Lower lobe of right lung (tissue), 2 donors: ENCODE measurements at places on chromosomes 11 and 22. TPM values are rescaled to one million over a fixed set of nuclear protein-coding genes. Genes with fewer than 3 reads are reported as not detected.
A peak's percentile ranks its signal among the peaks of the same experiment; 100 is the strongest.

The ELFN2 gene
- total RNA-seq: 0.89 TPM

The CARD18 gene
- not detected for total RNA-seq

The GRIA4 gene
- total RNA-seq: not detected

The RTN4R gene
- 9.6 TPM for total RNA-seq

The GRAP2 gene
- total RNA-seq: 9.5 TPM

The BARX2 gene
- total RNA-seq: 0.41 TPM

The GLYAT gene
- total RNA-seq: not detected

The MAP6 gene
- total RNA-seq: 10.8 TPM

The PARVA gene
- 58.3 TPM for total RNA-seq

The RAB36 gene
- total RNA-seq: 9.6 TPM

The CELSR1 gene
- 51.8 TPM for total RNA-seq

DNA sequence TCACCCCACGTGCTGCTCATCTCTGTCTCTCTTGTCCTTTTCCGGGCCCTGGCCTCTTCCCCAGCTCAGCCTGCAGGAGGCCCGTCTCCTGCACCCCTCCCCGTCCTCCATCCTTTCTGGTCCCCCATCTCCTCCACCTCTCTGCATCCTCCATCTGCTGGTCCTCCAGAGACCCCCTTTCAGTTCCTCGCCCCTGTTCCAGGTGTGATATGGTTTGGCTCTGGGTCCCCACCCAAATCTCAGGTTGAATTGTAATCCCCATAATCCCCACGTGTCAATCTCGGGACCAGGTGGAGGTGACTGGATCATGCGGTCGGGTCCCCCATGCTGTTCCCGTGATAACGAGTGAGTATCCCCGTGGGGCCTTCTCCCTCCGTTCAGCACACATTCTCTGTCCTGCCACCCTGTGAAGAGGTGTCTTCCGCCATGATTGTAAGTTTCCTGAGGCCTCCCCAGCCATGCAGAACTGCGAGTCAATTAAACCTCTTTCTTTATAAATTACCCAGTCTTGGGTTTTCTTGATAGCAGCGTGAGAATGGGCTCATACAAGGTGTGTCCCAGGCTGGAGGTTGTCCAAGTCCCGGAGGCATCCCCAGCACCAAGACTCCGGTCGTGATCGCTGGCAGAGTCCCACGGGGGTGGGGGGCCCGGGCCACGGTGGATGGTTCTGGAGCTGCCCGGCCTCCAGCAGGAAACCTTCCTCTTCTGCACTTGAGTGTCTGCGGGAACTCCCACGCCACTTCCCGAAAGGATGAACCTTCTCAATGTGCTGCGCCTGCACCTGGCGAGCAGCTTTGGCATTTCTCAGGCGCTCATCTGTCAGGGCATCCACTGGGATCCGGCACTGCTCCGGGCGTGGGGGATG lies 29.0 kb upstream of the TOLLIP start:
- no peaks in the 10 kb centered on the region for H3K36me3 ChIP-seq
- no peak overlapping the region for H3K27ac ChIP-seq
- DNase-seq: no peak
- H3K4me1 ChIP-seq: peaks cover 13% of the 10 kb centered on the region

DNA sequence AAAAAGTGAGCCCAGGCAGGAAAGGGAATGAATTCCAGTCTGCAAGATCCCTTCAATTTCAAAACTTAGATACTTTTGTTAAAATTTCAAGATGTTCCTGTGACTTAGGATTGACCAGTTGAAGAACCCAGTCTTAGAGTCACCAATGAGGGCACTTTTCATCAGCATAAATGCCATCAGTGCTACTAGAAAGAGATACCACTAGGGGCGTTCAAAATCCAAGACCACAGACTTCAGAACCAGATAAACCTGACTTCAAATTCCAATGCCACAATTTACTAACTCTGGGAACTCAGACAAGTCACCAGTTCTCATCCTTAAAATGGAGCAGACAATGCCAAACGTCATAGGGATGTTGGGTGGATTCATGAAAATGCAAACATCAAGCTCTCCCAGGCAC lies 523.2 kb downstream of the BUD13 start:
- no peaks in the 10 kb centered on the region for H3K36me3 ChIP-seq
- DNase-seq: no peak
- no peak overlapping the region for H3K27ac ChIP-seq
- H3K27me3 ChIP-seq: no peaks in the 10 kb centered on the region
- no peak overlapping the region for H3K4me3 ChIP-seq

- peaks cover 18% of the 10 kb centered on the region for H3K4me1 ChIP-seq
- DNase-seq: peak; percentile 50
- no peaks in the 10 kb centered on the region for H3K36me3 ChIP-seq
- no peaks in the 10 kb centered on the region for H3K27me3 ChIP-seq
- peak overlapping the region; percentile 70 for H3K27ac ChIP-seq
Observed at GRCh38 chr11:128336203-128336602, 251.2 kb downstream of the ETS1 start.

- DNase-seq: no peak
- H3K36me3 ChIP-seq: no peaks in the 10 kb centered on the region
- H3K4me3 ChIP-seq: no peak overlapping the region
- H3K4me1 ChIP-seq: peaks cover 2% of the 10 kb centered on the region
- no peak overlapping the region for H3K27ac ChIP-seq
Observed at GRCh38 chr22:42360348-42360747, 71.9 kb downstream of the NFAM1 start.

DNA sequence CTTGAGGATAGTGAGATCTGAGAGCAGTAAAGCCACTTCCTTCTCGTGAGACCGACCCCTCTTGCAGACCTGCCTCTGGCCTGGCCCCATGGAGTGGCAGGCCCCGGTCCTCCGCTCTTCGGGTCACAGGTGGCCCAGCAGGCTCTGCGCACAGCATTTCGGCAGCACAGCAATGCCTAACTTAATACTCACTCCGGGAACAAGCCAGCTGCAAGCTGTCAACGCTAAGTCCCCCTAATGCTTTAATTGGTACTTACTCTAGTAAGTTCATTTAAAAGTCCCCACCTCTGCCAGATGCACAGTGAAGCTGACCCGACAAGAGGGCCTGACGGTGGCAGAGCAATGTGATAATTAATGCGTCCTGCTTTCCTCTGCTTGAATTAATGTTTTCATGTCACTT lies 349.3 kb upstream of the B3GAT1 start:
- H3K4me3 ChIP-seq: no peak overlapping the region
- H3K27ac ChIP-seq: no peak overlapping the region
- no peak for DNase-seq
- no peaks in the 10 kb centered on the region for H3K4me1 ChIP-seq
- H3K36me3 ChIP-seq: no peaks in the 10 kb centered on the region

GRCh38 chr11:128549256-128549944 lies 38.0 kb downstream of the ETS1 start:
- peaks cover 84% of the 10 kb centered on the region for H3K4me1 ChIP-seq
- no peak for DNase-seq
- peak overlapping the region; percentile 55 for H3K4me3 ChIP-seq
- no peaks in the 10 kb centered on the region for H3K36me3 ChIP-seq
- peak overlapping the region; percentile 82 for H3K27ac ChIP-seq

DNA sequence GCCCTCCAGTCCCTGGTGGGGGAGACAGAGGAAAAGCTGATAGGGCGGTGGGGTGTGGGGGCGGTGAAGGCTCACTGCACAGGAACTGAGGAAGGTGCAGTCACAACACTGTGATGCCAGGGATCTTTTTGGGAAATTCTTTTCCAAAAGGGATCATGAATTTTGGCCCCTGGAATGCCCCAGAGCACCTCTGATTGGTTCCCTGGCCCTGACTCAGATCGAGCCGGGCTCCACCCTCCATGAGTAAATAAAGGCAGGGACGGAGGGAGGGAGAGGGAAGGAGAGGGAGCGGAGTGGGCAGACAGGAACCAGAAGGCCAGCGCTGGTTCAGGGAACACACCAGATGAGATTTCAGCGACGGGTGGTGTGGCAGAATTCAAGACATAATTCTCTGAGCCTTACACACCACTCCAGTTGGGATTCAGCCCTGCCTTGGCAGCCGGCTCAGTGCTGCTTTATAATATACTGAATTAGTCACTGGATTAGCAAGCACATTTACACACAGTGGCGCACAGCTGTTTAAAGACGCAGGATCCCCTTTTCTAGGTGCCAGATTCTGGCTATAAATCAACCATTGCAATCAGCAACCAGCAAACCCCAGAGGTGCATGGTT lies 80.3 kb downstream of the ETS1 start:
- H3K4me1 ChIP-seq: peaks cover 99% of the 10 kb centered on the region
- H3K27me3 ChIP-seq: no peaks in the 10 kb centered on the region
- peak overlapping the region; percentile 39 for H3K4me3 ChIP-seq
- peak; percentile 70 for DNase-seq

GRCh38 chr22:38397189-38398085 lies 57.6 kb downstream of the KCNJ4 start:
- H3K4me3 ChIP-seq: peak overlapping the region; percentile 69
- H3K36me3 ChIP-seq: no peaks in the 10 kb centered on the region
- DNase-seq: peak; percentile 74
- peaks cover 10% of the 10 kb centered on the region for H3K27me3 ChIP-seq
- H3K4me1 ChIP-seq: peaks cover 36% of the 10 kb centered on the region

DNA sequence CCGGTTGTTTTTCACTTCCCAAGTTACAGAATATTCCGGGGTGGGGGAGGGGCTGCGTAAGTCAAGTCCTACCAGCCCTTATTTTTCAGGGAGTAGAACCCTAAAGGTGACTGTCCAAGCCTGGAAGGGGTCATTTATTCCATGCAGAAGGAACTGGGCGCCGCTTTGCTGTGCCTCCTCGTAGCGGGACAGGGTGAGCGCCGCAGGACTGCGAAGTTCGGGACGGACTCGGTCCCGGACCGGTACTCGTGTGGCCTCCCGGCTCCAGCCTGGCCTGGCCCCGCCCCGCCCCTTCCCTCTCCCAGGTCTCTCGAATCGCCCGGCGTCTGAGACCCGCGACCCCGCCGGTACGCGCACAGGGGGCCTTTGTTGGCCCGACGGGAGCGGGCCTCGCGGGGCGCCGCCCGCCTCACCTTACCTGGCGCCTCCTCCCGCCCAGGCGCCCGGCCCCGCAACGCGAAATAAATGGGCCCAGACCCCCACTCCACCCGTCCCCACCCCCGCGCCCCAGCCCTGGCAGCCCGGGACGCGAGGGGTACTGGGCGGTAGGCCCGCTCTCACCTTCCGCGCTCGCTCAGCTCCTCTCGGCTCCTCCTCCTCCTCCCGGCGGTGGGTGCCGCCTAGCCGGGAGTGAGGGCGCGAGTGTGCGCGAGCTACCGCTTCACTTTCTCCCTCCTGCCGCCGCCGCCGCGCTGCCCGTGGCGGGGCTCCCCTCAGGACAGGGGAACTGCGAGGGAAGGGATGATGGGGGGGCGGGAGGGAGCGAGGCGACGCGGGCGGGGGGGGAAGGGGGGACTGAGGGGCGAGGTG lies 698 bp downstream of the PAK1 start:
- DNase-seq: peak; percentile 71
- peaks cover 3% of the 10 kb centered on the region for H3K4me1 ChIP-seq
- peak overlapping the region; percentile 62 for H3K4me3 ChIP-seq
- no peaks in the 10 kb centered on the region for H3K36me3 ChIP-seq
- peak overlapping the region; percentile 79 for H3K27ac ChIP-seq
- H3K27me3 ChIP-seq: no peaks in the 10 kb centered on the region

DNA sequence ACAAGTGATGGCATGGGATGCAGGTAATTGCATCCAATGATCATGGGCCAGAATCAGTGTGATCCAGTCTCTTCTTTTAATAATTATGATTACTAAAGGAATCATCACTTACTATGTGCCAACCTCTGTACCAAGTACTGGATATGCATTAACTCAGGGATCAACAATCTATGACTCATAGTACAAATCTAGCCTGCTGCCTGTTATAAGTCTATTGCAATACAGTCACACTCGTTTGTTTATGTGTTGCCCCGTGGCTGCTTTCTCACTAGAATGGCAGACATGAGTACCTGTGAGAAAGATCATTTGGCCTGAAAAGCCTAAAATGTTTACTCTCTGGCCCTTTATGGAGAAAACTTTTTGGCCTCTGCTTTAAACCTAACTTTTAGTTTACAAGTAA lies 45.0 kb downstream of the OR6Q1 start:
- no peaks in the 10 kb centered on the region for H3K27me3 ChIP-seq
- no peak overlapping the region for H3K27ac ChIP-seq
- H3K4me3 ChIP-seq: no peak overlapping the region
- no peak for DNase-seq

DNA sequence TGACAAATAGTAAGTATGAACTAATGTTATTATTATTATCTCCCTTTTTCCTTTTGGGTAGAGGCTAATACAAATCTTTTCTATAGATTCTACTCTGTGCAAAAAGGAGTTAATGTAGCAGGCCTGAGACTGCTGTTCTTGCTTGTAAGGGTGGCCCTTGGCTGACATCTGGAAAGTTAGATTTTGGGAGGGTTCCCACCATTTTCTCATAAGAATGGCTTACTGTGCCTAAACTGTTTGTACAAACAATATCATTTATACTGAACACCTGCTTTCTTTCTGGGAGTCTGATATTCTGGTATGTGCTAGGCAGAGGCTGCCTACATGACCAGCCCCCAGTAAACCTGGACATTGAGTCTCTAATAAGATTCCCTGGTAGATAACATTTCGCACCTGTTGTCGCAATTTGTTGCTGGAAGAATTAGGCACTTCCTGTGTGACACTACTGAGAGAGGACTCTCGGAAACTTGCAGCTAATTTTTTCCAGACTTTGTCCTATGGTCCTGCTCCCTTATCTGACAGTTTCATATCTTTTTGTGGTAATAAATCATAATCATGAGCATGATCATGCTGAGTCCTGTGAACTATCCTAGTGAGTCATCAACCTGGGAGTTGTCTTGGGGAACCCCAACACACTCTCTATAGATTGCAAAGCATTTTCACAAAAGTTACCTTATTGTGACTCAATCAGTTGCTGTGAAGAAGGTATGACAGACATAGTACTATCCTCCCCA lies 257.7 kb upstream of the CCDC90B start:
- no peak overlapping the region for H3K27ac ChIP-seq
- no peaks in the 10 kb centered on the region for H3K4me1 ChIP-seq
- DNase-seq: no peak
- no peak overlapping the region for H3K4me3 ChIP-seq
- H3K27me3 ChIP-seq: no peaks in the 10 kb centered on the region

- H3K4me3 ChIP-seq: no peak overlapping the region
- DNase-seq: no peak
- H3K4me1 ChIP-seq: no peaks in the 10 kb centered on the region
- no peaks in the 10 kb centered on the region for H3K36me3 ChIP-seq
- H3K27me3 ChIP-seq: peaks cover 36% of the 10 kb centered on the region
Observed at GRCh38 chr22:45047260-45047659, 37.5 kb upstream of the PHF21B start.

GRCh38 chr11:79415411-79415810 lies 25.4 kb downstream of the TENM4 start:
- H3K27me3 ChIP-seq: no peaks in the 10 kb centered on the region
- no peaks in the 10 kb centered on the region for H3K4me1 ChIP-seq
- no peaks in the 10 kb centered on the region for H3K36me3 ChIP-seq
- no peak overlapping the region for H3K4me3 ChIP-seq

- no peak overlapping the region for H3K27ac ChIP-seq
- DNase-seq: no peak
- no peak overlapping the region for H3K4me3 ChIP-seq
- no peaks in the 10 kb centered on the region for H3K27me3 ChIP-seq
- no peaks in the 10 kb centered on the region for H3K36me3 ChIP-seq
Observed at GRCh38 chr11:6298605-6299004, 21.7 kb downstream of the CAVIN3 start.

GRCh38 chr11:118343248-118343647 lies 743 bp upstream of the CD3D start:
- H3K4me1 ChIP-seq: no peaks in the 10 kb centered on the region
- H3K36me3 ChIP-seq: no peaks in the 10 kb centered on the region
- no peak for DNase-seq
- no peak overlapping the region for H3K27ac ChIP-seq
- H3K27me3 ChIP-seq: no peaks in the 10 kb centered on the region
